ENCODE measurements at places on chromosomes 1 and 21.
A peak's percentile ranks its signal among the peaks of the same experiment; 100 is the strongest.

GRCh38 chr1:3564921-3565831 is 46.1 kb downstream of the MEGF6 start:
- DNase-seq = no peak

GRCh38 chr1:205066141-205066818 is 18.0 kb downstream of the TMEM81 start:
- DNase-seq = no peak

- no peak for DNase-seq
Measured at GRCh38 chr21:38810034-38810825, 4.5 kb downstream of the ETS2 start.

DNA sequence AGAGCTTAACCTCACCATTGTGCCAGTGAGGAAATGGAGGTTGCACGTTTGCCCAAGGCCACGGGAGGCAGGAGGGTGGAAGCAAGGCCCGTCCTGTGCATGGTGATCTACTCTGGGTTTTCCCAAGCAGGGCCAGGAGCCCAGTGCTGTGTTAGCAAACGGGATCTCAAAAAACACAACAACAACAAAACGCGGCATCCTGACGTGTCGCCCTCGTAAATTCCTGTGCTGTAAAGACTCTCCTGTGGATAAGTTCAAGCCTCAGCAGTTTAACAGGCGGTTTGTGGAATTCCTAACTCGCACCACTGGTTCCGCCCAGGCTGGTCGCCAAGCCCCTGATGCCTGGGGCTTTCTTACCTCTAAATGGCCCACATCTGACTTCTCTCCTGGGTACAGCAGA is 39.1 kb downstream of the TFF3 start:
- DNase-seq = no peak

GRCh38 chr21:44903050-44903685 is 17.5 kb downstream of the ITGB2 start:
- DNase-seq = peak; percentile 60

DNA sequence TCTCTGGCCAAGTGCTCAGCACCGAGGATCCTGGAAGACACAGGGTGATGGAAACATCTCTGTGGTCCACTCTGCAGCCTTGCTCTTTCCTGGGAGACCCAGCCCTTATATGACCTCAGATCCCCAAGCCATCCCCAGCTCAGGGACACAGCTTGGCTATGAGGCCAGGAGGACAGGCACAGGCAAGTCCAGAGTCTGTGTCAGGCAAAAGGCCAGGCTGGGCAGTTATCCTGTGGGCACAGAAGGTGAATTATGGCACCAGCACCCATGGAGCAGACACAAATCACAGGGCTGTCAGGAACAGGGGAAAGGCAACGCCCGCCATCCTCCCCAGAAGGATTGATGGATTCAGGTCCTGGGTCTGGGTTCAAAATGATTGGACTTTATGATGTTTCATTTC is 52.1 kb upstream of the SCMH1 start:
- DNase-seq = no peak

GRCh38 chr1:57959531-57960241 is 535.8 kb upstream of the DAB1 start:
- no peak for DNase-seq

DNA sequence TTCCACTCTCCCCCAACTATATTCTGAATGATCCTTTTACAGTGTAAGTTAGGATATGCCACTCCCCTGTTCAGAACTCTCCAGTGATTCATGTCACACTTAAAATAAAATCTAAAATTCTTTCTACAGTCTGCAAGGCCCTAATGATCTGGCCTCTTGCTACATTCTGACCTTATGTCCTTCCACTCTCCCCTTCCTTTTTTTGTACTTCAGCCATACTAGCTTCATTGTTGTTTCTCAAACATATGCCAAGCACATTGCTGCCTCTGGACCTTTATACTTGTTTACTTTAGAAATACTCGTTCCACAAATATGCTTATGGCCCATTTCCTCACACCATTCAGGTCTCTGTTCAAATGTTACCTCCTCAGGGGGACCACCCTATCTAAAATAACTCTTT is 14.8 kb upstream of the PSMA5 start:
- DNase-seq = peak; percentile 32

DNA sequence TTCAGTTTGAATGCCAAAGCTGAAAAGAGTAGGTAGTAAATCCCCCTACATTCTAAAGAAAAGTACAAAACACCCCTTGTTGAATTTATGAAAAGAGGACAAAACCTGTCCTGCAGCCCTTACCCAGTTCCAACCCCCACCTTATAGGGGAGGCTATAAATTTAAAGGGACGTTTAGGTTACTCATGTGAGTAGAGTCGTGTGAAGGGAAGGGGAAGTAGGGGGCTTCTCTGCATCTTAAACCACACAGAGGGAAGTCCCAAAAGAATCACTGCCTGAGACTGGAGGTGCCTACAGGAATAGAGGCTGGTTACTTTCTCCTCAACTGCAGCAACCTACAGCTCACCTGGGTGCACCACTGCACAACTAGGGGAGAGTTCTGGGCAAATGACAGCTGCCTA is 36.7 kb upstream of the KIRREL1 start:
- peak; percentile 22 for DNase-seq

GRCh38 chr1:180392020-180392419 is 110.4 kb downstream of the ACBD6 start:
- peak; percentile 11 for DNase-seq

GRCh38 chr1:17991996-17992395 is 115.6 kb upstream of the IGSF21 start:
- no peak for DNase-seq

- no peak for DNase-seq
Measured at GRCh38 chr1:226512076-226512728, 36.4 kb upstream of the STUM start.

DNA sequence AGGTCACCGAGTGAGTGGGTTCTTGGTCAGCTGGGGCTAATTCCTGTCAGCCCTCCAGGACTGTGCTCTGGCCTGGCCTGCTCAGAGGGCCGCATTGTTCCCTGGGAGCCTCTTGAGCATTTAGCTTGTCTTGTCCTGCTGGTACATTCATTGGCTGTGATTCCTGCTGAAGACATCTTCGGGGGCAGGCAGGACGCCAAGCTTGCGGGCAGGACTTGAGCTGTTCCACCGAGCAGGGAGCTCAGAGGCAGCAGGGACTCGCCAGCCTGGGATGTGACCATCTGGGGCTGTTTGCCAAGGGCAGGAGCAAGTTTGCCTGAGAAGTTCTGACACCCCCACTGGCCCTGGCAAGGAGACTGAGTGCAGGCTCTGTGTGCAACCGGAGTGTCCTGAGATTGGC is 7.0 kb upstream of the SLC26A9 start:
- DNase-seq = no peak

GRCh38 chr1:150777544-150777943 is 12.0 kb upstream of the CTSS start:
- peak; percentile 42 for DNase-seq

GRCh38 chr1:106276871-106277270 is 779.6 kb upstream of the PRMT6 start:
- no peak for DNase-seq

- no peak for DNase-seq
Measured at GRCh38 chr1:10625076-10625475, 150.3 kb downstream of the PEX14 start.

DNA sequence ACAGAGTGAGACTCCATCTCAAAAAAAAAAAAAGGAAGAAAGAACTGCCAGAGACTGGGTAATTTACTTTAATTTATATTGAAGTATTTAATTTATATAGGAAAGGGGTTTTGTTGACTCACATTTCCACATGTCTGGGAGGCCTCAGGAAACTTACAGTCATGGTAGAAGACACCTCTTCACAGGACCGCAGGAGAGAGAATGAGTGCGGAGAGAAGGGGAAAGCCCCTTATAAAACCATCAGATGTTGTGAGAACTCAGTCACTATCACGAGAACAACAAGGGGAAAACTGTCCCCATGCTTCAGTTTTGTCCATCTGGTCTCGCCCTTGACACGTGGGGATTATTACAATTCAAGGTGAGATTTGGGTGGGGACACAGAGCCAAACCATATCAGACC is 25.8 kb upstream of the PPP1R8 start:
- DNase-seq = no peak

- DNase-seq = no peak
Measured at GRCh38 chr1:7497107-7497637, 273.9 kb upstream of the VAMP3 start.

GRCh38 chr1:85462931-85463649 is 1.9 kb downstream of the DDAH1 start:
- no peak for DNase-seq

- no peak for DNase-seq
Measured at GRCh38 chr1:89939059-89939570, 55.8 kb upstream of the ZNF326 start.

GRCh38 chr1:111843177-111843576 is 87.5 kb downstream of the DDX20 start:
- DNase-seq = no peak

DNA sequence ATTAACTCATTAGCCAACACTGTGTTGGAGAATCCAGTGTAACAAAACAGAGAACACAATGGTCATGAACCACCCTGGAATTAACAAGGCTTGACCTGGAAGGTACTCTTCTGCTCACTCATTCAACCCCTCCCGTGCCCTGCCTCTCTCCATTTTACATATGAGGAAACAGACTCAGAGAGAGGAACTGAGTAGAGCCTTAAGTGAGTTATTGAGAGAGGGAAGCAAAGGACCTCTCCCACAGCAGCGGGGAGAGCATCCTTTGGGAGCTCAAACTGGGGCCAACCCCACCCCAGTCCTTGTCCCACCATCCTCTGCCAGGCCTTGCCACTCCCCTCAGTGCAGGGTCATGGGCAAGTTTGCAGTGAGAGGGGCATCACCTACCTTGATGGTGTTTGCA is 1.4 kb downstream of the S100A12 start:
- DNase-seq = peak; percentile 55

DNA sequence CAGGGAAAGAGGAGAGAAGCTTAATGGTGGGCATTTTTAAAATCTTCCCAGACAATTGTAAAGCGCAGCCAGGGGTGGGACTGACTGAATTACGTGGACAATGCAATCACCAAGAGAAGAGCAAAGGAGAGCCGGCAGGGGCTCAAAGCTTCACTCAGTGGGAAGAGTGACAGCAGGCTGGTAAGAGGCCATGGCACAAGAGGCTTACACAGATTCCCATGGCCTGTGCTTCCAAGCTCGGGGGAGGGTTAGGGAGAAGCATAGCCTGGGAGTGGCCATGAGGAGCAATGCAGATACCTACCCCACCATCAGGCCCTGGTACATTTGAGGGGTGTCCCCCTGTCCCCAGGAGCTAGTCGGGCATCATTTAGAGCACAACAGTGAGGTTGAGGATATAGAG is 27.1 kb upstream of the SEC16B start:
- no peak for DNase-seq

DNA sequence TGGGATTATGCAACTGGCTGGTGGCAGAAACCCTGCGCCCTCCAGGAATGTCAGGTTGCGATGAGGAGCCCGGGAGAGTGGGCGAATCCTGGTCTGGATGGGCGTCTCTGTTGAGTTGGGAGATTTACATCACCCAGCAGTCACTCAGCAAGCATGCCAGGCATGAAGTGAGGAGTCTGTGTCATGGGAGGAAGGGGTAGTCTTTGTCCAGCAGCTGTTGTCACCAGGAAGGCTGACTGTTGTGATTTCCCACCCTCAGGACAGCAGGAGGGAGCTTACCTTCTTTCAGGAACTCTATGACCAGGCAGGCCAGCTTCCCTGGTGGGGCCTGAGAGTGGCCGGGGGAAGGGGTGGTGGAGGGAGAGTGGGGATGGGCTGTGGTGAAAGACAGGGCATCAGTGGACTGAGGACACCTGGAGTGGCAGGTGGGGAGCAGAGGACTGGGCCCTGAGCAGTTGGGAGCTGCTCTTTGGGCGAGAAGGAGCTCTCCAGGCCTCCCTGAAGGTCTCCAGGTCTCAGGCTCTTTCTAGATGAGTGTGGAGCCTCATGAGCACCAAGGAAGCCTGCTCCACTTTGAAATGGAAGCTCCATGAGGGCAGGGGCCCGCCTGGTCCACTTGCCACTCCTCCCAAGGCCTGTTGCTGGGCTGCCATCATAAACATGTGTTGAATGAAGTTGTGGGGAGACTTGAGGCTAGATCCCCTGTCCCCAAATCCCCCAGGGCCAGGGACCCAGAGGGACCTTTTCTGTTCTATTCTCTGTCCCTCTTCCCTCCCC is 21.3 kb upstream of the PKP1 start:
- no peak for DNase-seq

- DNase-seq = peak; percentile 35
Measured at GRCh38 chr1:44040418-44040817, 9.2 kb upstream of the SLC6A9 start.

DNA sequence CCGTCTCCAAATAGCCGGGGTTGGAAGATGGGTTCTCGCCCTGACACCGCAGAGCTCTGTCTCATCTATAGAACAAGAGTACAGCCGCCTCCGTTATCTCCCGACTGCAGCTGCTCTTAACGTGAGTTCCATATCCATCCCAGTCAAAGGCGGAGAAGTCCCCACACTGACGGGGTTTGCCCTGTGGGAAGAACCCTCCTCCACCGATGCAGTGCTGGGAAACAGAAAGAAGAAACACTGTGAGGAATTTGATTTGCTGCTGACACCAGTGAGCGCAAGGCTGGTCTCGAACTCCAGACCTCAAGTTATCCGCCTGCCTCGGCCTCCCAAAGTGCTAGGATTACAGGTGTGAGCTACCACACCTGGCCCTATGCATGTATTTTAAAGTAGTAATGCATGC is 9.5 kb downstream of the ITLN2 start:
- DNase-seq = no peak

DNA sequence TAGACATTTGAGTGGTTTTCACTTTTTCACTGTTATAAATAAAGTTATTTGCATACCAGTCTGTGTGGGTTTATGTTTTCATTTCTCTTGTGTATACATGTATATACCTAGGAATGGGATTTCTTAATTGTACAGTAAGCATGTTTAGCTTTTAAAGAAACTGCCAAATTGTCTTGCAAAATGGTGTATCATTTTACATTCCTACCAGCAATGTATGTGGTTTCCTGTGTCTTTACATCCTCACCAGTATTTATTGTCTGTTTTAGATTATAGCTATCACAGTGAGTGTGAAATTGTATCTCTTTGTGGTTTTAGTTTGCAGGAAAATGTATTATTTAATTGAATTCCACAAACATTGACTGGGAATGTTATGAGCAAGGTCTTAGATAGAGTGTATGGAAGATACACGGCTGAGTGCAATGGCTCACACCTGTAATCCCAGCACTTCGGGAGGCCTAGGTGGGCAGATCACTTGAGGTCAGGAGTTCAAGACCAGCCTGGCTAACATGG is 57.3 kb downstream of the MACF1 start:
- DNase-seq = no peak

- DNase-seq = no peak
Measured at GRCh38 chr1:226821719-226822085, 48.7 kb upstream of the PSEN2 start.

- no peak for DNase-seq
Measured at GRCh38 chr21:42311160-42311559, 4.0 kb downstream of the TFF3 start.

GRCh38 chr1:219837274-219837993 is 90.9 kb downstream of the SLC30A10 start:
- peak; percentile 37 for DNase-seq

All from inflammatory macrophage treated with lipopolysaccharide for 4 hours (primary cell).